NCI-H2227 treated with DMSO at 0.1 percent for 48 hours (cell line): ENCODE measurements at places on chromosomes 3 and 15.

DNA sequence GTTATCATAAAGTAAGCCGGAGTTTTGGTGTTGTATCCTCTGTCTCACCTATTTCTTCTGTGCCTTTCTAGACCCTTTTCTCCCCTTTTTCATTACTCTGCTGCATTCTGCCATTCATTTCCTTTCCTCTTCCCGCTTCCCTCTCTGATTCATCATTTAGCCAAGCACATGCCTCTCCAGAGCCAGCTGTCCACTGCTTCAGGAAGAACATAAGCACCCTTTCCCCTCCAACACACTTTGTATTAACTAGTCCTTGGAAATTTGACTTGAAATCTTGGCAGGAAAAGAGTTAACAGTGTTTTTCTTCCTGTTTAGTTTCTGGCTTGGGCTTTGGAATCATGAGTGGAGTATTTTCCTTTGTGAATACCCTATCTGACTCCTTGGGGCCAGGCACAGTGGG lies 9.7 kb downstream of the APH1B start:
- DNase-seq, result no peak

- DNase-seq, result no peak
Measured at GRCh38 chr15:75107908-75108838, 84.8 kb downstream of the PPCDC start.

DNA sequence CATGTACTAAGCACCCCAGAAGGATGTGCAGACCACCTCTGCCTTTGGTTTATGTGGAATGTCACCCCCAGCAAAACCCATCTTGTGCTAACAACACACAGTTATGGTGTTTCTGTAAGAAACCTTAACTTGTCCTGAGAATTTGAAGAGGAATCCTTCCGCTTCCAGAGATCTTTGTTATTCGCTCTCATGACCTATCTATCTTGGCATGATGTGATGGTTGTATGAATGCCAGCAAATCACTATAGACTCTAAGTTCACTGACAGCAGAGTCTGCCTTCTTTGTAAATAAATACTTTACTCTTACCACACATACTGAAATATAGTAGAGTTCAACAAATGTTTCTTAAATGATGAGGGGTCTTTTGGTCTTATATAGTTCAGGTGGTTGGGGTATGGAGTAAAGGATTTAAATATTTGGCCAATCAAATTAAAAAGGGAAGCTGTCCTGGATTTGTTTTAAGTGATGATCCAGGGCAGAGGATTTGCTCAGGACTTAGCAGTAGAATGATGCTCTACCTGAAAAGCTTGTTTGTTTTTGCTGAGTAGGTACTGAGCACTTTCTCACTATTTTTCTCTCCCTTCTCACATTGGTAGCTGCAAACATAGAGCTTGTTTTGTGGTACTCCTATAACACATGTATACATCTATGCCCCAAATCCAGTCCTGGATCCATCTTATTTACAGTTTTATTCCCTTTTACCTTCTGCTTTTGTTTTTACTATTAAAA lies 27.9 kb upstream of the RTP1 start:
- DNase-seq, result no peak

GRCh38 chr15:62248277-62248984 lies 83.3 kb upstream of the C2CD4B start:
- DNase-seq, result no peak

- DNase-seq, result no peak
Measured at GRCh38 chr3:30342318-30343060, 263.9 kb upstream of the TGFBR2 start.

- DNase-seq, result no peak
Measured at GRCh38 chr3:141104151-141104821, 53.1 kb downstream of the SPSB4 start.

DNA sequence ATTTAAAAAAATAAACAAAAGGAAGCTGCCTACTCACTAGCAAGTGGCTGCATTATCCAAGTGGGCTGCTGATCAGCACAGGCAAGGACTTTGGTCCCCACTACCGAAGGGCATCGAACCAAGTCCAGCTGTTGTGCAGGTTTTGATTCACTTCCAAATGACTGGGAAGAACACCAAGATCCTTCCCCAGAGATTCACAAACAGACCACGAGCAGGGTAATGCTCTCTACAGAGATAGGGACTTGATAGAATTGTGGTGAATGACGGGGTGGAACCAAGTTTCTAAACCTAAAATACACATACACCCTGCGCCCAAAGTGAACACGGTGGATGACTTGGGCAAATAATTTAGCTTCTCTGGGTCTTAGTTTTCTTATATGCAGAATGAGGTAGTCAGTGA lies 203.7 kb upstream of the ICE2 start:
- DNase-seq, result no peak

DNA sequence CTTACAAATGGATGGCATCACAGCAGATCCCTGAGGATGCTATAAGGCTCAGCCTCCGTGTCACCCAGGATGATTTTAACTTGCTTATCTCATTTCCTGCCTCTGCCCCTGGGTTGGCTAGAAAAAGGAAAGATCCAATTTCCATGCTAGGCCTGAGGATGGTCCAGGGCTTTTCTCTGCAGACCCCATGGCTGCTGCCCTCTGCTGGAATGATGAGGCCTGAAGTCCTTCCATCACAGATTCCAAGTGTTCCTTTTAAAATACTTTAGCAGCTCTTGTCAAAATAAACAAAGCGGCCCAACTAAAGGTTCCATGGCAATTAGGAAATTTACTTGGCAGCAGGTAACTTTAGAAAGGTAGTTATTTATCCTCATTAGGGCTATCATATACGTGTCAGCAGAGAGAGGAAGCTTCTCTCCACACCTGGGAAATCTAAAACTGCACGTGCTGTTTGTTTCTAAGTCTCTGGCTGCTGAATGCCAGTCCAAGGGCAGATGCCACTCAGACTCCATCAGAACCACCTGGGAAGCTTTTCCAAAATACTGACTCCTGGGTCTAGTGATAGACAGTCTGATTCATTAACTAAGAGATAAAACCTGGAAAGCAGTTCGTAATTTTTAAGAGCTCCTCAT lies 401.9 kb upstream of the IL12A start:
- peak; percentile 21 for DNase-seq

- no peak for DNase-seq
Measured at GRCh38 chr3:151107701-151108100, 22.2 kb downstream of the MED12L start.
